Amniotic stem cell (primary cell): ENCODE measurements at places on chromosomes 4 and X.

GRCh38 chr4:166594326-166594946 lies 639.9 kb downstream of the SPOCK3 start:
- DNase-seq = peak; percentile 65

DNA sequence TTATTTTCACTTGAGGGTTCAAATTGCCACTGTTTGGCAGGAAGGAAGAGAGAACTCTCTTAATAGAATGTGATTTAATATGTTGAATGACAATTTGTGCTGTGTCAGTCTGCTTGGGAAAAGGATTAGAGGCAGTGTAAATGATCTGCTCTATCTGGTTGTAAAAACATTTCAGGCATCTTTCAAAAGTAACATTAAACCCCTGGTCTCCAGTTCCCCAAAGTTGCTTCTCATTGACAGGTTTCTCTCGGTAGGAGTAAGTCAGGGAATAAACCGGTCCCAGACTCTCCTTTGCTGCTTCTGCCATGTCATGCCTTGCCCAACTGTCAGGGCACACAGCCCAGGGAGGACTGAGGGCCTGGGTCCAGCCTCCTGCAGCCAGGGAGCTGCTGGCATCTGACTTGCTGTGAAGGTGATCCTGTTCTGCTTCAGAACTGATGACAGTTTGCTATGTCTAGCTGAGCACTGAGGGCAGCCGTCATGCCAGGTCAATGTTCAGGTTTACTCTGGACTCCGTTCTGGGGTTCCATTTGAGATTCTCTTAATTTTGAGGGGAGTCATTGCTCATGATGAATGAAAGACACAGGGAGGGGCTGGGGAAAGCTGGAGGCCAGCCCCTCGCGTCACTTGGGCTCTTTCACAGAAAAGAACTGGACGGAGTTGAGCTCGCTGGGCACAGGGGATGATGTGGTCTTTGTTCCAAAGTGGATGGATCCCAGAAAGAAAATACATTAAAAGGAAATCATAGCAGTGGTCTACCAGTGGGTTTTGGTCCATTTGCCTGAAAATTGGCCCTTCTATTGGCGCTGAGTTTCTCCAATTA lies 312.4 kb downstream of the ARHGAP10 start:
- DNase-seq = no peak

DNA sequence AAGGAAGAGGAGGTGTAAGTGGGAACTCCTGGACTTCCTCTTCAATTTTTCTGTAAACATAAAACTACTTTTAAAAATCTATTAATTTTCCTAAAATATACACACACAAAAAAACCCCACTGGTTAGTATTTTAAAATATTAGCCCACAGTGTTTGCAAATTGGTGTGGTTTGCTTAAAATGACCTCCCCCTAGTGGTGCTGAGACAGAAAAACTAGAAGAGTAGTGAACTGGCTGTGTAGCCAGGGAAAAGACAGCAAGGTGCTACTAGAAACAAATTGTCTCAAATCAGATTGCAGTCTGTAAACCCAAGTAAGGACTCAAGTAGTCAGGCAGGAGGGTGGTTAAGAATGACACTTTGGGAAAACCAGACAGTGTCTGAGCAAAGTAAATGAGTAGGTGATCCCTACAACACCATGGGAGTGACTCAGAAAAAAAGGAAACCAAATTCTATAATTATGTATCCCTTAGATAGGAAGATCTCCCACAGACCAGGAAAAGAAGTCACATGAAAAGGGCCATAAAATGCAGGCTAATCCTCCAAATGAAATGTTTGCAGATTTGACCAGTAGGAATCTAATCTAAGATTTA lies 26.0 kb downstream of the AMTN start:
- DNase-seq = no peak

- DNase-seq = no peak
These were observed 158.7 kb downstream of the TBX22 start for GRCh38 chrX:80173261-80173660.

GRCh38 chr4:3865986-3866812 lies 100.0 kb downstream of the ADRA2C start:
- no peak for DNase-seq

DNA sequence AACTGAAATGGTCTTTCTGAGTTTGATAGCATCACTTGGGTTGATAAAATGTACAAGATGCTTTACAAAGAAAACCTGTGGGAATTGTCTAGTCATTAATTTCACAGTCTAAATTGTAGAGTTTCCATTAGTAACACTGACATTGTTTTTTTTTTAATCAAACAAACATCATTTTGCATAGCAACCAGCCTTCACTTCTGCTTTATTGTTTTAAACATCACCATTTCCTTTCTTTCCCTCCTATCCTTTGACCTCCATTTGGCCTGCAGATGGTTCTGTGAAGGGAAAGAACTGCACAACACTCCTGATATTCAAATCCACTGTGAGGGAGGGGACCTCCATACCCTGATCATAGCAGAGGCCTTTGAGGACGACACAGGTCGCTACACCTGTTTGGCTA lies 171.1 kb downstream of the PALLD start:
- no peak for DNase-seq

- DNase-seq = no peak
These were observed 228.6 kb downstream of the ADAM29 start for GRCh38 chr4:175146799-175147198.

- no peak for DNase-seq
These were observed 156.8 kb upstream of the MAB21L2 start for GRCh38 chr4:150425161-150425560.

DNA sequence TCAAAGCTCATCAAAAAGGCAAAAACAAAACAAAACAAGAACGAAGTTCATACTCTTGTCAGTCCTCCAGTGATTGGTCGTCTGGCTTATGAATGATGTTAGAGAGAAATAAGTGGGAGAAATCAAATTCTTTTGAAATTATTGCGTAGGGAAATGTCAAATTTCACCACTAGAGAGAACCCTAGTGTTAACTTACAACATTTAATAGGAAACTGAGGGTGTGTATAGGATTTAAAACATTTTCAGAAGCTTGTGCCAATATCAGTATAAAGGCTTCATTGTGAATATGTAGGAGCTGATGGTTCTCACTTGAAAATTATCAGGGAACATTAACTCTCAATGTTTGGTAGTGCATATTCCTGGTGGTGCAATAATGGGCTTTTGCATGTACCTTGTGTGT lies 17.4 kb downstream of the ADH6 start:
- DNase-seq = no peak

GRCh38 chr4:183950536-183950935 lies 45.4 kb downstream of the STOX2 start:
- DNase-seq = no peak

DNA sequence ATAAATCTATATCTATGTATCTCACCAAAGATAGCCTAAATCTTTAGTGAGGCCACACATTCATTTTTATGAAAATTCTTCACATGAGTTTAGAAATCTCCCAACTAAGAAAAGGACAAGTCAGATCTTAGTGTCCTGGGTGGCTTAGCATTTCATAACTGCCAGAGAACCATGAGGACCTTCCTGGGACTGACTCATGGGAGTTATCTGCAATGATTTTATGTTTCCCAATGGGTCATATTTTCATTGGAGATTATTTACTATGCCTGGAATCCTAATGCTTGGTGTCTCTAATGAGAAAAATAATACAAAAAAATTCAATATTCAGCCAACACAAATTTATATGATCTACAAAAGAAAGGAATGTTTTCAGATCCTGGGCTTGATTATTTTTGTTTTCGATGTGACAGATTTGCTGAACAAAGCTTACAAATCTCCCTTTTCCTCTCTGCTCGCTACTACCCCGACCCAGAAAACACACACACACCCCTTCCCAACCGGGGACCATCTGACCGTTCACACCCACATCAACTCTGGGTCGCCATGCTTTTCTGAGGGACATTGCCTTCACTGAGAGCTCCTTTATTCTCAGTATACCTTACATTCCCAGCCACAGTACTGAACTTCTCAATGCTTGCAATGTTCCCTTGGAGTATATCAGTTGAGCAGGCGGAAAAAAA lies 40.1 kb downstream of the SORBS2 start:
- DNase-seq = no peak

DNA sequence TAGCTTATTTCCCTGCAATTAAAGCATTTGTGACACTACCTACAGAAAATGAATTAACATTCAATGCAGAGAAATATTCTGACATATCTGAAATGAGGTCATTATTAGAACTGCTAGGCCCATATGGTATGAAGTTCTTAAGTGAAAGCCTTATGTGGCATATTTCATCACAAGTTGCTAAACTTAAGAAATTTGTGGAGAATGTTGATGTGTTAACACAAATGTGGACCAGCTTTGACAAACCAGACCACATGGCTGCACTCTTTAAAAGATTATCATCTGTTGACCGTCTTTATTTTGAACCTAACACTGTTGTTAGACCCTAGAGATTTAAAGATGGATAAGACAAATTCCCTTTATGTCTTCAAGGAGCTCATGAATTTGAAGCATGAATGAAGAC lies 1024.1 kb downstream of the RPA4 start:
- no peak for DNase-seq

DNA sequence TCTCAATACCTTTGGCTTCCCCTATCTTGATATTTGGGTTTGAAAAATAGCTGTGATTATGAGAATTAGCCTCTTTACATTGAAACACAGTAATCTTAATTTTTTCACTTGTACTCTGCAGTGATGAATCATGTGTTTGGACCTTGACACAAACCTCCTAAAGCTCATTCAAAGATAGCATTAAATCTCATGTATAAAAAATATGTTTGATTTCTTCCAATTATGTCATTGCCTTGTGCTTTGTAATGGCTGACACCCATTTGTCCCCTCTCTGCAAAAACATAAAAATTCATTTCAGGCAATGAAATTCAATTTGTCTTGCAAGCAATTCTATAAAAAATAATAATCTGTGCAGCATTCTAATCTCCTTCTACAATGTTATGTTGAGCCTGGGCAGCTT lies 422.4 kb upstream of the BOD1L1 start:
- no peak for DNase-seq

DNA sequence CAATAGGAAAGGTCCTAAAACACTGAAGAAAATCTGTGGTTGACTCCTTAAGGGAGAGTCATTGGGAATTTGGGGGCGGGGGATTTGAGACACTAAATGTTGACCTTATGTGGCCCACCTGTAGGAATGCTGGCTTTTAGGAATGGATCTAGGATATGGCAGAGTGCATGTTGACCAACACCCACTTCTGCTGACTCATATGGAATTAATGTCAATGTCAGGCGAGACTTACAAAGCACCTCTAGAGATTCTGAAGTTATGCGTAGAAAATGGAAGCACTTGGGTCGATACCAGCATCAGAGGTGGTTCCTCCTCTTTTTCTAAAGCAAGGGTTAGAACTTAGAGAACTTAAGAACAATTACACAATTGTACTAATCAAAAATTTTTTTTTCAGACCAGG lies 100.6 kb upstream of the CBR4 start:
- DNase-seq = no peak

- no peak for DNase-seq
These were observed 156.9 kb downstream of the SOWAHB start for GRCh38 chr4:76740866-76741662.

DNA sequence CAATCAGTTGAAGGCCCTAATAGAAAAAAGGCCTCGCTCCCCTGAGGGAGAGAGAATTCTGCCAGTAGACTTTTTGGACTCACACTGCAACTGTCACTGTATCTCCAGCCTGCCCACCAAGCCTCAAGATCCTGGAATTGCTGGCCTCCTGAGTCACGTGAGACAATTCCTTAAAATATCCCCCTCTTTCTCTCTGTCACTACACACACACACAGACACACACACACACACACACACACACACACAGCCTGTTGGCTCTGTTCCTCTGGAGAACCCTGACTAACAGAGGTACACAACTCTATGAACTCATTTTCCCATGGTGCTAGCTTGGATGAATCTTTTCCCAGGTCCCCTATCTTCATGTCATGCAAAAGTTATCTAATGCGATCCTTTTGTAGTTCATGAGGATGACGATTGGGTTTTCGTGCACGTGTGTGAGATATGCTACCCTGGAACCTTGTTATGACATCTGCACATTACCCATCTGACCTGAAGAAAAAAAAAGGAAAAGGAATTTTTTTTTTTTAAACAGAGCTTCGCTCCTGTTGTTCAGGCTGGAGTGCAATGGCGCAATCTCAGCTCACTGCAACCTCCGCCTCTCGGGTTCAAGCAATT lies 13.7 kb downstream of the CLRN2 start:
- DNase-seq = no peak

DNA sequence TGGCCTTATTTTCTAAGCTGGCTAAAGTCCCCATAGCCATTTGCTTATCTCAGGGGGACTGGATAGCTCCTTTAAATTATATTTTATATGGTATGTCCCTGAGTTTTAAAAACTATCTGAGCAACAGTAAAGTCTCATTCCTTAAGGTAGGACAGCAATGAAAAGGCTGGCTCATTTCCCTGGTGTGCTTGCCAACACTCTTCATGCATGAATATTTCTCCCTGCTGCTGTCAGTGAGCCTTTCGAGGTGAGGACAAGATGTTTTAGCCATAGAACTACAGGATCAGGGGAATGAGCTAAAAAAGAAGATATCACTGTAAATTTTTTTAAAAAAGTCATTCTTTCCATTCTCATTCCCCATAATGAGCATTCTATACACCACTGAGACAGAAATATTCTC lies 427.3 kb upstream of the FAM241A start:
- no peak for DNase-seq

DNA sequence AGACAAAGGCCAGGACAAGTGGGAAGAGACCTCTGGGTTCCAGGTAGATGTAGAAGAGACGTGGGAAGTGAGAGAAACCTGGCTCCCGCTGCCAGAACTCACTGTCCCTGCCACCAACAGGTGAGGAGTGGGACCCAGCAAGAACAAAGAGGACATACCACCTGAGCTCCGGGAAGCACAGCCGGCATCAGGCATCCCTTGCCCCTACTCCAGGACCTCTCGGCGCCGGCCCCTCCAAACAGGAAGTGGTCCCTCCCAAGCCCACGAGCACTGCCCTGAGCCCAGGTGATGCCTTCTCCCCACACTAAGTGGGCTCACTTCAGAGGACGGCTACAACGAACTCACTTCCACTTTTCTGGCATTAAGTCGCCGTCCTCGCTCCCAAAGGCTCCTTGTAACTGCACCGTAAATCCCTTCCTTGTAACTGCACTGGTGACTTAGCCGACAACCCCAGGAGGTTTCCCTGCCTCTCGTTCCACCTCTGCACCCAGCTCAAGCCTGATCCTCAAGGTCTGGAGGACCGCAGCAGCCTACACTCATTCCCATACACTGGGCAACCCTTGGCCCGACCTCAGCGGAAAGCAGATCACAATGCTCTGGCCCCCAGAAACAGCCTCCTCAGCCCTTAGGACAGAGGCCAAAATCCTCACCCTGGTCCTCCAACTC lies 8.8 kb downstream of the FAM53A start:
- no peak for DNase-seq

DNA sequence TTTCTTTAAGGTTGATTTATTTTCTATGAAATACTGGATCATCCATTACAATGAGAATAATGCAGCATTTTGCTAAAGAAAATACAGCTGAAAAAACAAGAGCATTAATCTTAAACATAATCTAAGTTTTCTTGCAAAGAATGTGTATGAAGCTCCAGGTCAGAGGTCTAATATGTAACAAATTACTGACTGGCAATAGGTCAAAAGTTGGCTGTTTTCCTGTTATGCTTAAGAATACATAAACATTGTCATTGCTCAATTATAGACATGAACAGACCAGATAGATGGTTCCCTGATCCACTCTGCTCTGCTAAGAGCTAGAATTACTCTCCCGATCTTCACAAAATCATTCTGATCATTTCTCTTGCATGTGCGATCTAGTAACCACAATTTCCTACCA lies 718.6 kb downstream of the PDHA2 start:
- DNase-seq = no peak
